Left lung (tissue), 14 donors: ENCODE measurements at places on chromosomes 7 and 10. TPM values are rescaled to one million over a fixed set of nuclear protein-coding genes. Genes with fewer than 3 reads are reported as not detected.

The SPDYE2B gene
- not detected for total RNA-seq

The GNG11 gene
- total RNA-seq = 18.2 TPM

DNA sequence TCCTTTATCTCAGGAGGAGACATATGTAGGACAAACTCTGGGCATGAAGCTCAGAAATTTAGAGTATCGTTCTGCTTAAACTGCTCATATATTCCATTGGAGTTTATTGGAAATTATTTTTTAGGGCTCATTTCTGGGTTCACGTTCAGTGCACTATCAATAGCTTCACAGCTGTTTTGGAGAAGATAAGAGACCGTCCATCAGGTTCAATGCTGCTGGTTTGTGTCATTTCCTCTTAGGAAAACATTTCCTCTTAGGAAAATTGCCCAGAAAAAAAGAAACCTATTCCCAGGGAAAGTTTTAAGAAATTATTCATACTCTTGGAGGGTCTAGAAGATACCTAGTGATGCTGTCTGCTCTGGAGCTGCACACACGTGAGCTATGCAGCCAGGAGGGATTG lies 691.7 kb downstream of the GRID1 start:
- H3K4me3 ChIP-seq = no peak overlapping the region
- H3K27ac ChIP-seq = no peak overlapping the region
- no peaks in the 10 kb centered on the region for H3K36me3 ChIP-seq
- no peaks in the 10 kb centered on the region for H3K27me3 ChIP-seq

GRCh38 chr10:114499116-114499515 lies 94.8 kb upstream of the AFAP1L2 start:
- no peaks in the 10 kb centered on the region for H3K4me1 ChIP-seq
- no peak overlapping the region for H3K27ac ChIP-seq
- no peaks in the 10 kb centered on the region for H3K27me3 ChIP-seq
- DNase-seq = no peak
- H3K36me3 ChIP-seq = peaks cover 5% of the 10 kb centered on the region

DNA sequence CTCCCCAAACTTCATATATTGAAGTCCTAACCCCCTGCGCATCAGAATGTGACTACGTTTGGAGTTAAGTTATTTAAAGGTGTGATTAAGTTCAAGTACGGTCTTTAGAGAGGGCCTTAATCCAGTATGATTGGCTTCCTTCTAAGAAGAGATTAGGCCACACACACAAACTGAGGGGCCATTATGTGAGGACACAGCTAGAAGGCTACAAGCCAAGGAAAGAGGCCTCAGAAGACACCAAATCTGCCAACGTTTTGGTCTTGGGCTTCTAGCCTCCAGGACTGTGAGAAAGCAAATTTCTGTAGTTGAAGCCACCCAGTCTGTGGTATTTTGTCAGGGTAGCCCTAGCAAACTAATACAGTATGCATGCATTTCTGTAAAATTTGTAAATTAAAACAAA lies 41.7 kb downstream of the REEP3 start:
- H3K4me1 ChIP-seq = no peaks in the 10 kb centered on the region
- H3K27ac ChIP-seq = no peak overlapping the region
- H3K4me3 ChIP-seq = no peak overlapping the region
- no peak for DNase-seq
